ENCODE measurements at places on chromosomes 6 and 20.

DNA sequence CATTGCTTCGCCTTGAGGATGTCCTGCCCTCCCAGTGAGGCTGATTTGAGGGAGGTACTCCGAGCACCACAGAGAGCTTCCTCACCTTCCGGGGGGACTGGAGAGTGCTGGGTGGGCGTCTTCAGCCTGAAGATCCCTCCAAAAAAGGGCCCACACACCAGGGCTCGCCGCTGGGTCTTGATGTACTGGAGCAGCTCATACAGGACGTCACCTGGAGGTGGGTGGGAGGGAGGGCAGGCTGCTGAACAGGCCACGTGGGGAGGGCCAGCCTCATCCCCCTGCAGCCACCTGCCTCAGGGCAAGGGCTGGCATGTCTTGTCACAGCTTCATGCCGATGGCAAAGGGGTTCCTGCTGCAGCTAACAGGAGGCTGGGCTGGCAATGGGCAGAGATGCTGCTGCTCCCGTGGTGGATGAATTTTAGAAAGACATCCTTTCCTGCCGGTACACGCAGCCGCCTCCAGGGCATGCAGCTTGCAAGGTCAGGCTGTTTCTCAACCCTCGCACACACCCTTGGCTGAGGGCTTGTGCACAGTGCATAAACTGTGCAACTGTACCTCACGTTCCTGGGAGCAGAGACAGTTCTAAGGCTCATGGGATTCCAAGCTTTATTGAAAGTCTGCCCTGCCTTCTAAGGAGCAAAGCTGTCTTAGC lies 14.0 kb downstream of the ETV7 start:
- no peak for DNase-seq

GRCh38 chr20:32474009-32474716 lies 111.0 kb downstream of the NOL4L start:
- DNase-seq, result no peak

GRCh38 chr6:124812067-124812466 lies 150.2 kb upstream of the RNF217 start:
- DNase-seq, result no peak

GRCh38 chr20:37333848-37334318 lies 12.1 kb upstream of the SRC start:
- DNase-seq, result no peak

- no peak for DNase-seq
These were observed 40.6 kb downstream of the MLIP start for GRCh38 chr6:54151861-54152260.

- DNase-seq, result no peak
These were observed 31.3 kb downstream of the MBOAT1 start for GRCh38 chr6:20180935-20181334.

GRCh38 chr6:154675602-154676088 lies 57.6 kb upstream of the SCAF8 start:
- peak; percentile 89 for DNase-seq

GRCh38 chr6:134806180-134806798 lies 143.6 kb downstream of the ALDH8A1 start:
- no peak for DNase-seq

DNA sequence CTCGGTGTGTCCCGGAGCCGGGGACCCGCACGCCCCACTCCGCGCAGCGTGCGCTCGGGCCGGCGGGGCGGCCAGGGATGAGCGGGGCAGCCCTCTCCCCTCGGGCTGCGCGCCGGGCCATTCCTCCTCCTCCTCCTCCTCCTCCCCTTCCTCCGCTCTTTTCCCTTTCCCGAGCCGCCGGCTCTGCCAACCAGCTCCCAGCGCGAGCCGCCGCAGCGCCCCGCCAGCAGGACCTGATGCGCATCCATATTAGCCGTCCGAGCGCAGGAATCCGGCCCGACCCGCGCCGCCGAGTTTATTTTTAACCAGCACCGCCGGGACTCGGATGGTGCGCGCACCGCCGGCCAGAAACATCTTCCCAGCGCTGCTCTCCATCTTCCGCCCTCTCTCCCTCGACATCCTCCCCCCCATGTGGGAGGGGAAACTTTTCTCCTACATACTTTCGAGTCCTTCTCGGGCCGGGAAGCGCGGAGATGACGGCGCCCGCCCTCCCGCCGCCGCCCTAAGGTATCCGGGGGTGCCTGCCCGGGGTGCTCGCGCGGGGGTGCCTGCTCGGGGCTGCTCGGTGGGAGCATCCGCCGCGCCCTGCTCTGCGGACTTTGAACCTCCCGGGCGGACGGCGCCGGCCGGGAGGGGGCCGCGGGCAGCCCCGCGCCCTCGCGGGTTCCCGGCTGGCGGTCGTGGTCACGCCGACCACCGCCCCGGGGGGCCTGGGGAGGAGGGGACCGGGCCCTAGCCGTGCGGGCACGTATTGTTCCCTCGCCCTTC lies 619 bp downstream of the RREB1 start:
- peak; percentile 58 for DNase-seq

- DNase-seq, result no peak
These were observed 127.0 kb upstream of the STMND1 start for GRCh38 chr6:16974704-16975359.

DNA sequence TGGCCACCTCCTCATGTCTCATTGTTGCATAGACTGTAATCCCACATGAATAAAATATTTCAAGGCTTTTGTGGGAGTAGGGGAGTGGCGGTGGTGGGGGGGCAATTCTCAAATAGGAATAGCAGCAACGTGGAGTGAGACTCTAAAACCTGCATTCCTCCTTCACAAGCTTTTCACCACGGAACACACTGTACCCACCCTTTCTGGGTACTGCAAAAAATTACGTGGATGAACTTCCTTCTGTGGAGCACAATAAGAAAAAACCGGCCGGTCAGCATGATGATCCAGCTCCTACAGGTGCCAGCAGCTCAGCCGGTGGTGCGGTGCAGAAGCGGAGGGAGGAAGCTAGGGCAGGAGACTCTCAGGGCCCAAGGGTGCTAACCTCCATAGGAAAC lies 930 bp upstream of the RRAGD start:
- no peak for DNase-seq

- DNase-seq, result no peak
These were observed 38.2 kb downstream of the HLA-A start for GRCh38 chr6:29980511-29980910.

DNA sequence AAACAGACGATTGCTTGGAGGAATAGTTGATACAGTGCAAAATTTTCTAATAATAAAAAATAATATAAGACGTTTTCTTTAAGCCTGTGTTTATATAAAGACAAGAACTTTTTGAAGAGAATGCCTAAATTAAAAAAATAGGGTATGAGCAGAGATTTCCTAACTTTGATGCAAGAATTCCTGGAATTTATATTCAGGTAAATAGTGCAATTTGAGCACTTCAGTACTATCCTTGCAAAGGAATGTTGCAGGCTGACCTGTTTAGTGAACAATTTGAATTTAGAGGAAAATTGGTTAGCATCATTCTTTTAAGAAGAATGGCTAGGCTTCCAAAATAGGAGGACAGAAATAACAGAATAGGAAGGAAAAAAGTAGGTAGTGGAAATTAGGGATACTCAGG lies 1172.3 kb downstream of the HACE1 start:
- DNase-seq, result no peak

GRCh38 chr20:9306521-9306920 lies 207.9 kb upstream of the LAMP5 start:
- DNase-seq, result no peak

Measured in DND-41 (cell line).